ENCODE measurements at places on chromosomes 13 and 19. TPM values are rescaled to one million over a fixed set of nuclear protein-coding genes. Genes with fewer than 3 reads are reported as not detected.
A peak's percentile ranks its signal among the peaks of the same experiment; 100 is the strongest.

The FCAR gene
- not detected for total RNA-seq

The ZNF888 gene
- total RNA-seq, result 3.8 TPM

The HCN2 gene
- 33.2 TPM for total RNA-seq

The PTBP1 gene
- total RNA-seq, result 244 TPM

The RAP2A gene
- total RNA-seq, result 51.2 TPM

GRCh38 chr19:21750586-21751128 is 16.7 kb downstream of the ZNF100 start:
- no peak for DNase-seq

DNA sequence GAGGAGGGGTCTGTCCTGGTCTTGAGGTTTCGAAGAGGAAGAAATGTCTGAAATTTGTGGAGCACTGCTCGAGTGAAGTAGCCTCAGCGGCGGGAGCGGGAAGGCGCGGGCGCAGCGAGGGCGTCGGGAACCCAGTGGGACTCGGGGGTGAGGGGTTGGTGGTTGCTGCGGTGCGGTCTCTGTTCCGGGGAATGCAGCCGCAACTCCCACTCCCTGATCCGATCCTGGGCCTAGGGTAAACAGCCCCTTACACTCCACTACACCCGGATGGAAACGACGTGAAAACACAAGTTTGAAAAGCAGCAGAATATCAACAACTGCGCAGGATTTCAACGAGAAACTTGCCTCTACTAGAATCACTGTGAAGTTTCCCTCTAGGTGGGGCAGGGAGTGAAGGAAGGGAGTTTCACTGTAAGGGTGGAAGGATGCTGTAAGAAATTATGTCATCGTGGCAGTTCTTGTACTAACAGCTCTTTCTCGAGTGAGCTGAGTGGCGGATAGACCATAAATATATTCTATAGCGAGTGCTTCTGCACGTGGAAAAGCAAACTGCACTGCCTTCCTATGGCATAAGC is 2.0 kb upstream of the KLF12 start:
- peak; percentile 51 for DNase-seq

GRCh38 chr19:43765109-43765876 is 10.5 kb upstream of the SMG9 start:
- no peak for DNase-seq

DNA sequence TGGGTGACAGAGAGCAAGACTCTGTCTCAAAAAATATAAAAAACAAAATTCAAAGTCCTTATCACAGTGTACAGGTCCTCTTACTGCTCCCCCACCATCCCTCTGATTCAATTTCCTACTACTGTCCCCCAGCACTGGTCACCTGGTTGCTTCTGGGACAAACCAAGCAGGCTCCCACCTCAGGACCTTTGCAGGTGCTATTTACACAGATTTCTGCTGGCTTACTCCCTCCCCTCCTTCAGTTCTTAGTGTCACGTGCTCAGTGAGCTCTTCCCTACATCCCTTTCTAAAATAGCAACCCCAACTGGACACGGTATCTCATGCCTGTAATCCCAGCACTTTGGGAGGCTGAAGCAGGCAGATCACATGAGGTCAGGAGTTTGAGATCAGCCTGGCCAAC is 6.0 kb downstream of the IRF2BP1 start:
- DNase-seq, result no peak

DNA sequence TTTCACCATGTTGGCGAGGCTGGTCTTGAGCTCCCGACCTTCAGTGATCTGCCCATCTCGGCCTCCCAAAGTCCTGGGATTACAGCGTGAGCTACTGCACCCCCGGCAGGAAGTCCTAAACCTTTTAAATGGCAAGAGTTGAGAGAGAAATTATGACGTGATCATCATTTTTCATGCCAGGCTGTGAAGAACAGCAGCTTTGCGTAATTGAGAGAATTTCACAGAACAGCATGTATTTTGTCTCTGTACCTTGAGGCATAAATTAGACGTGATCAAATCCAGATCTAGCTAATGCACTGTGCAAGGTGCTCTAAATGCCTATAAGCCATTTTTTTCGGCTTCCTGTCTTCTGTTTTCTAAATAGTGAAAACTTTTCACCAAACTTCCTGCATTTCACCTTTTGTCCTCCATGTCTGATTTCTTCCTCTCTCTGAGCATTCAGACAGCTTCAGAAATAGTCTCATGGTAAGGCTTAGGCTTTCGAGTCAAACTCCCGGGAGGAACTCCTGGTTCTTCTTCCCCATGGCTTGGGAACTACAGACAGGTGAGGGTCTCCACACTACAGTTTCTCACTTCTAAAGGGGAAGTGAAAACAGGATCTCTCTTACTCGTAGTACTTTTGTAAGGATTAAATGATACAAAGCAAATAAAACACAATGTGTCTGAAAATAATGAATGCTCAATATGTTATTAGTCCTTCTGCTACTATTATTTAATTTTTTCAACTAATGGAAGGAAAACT is 51.0 kb downstream of the WDFY2 start:
- DNase-seq, result no peak

DNA sequence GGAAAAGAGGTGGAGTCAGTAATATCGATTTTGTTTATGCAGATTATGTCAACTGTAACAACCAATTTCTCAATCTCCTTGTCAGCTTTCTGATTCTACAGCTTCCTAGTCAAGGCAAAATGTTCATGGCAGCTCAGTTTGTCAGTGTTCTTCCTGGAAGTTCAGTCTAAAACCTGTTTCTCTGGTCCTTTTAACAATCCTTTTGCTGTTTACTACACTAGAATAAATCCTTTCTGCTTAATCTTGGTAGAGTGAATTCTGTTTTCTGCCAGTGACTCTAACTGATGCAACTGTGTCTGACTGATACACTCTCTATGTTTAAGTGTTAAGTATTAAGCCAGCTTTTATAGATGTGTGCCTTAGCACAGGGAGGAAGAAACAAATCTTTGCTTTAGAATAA is 516.9 kb upstream of the KLF12 start:
- no peak for DNase-seq

GRCh38 chr19:41694831-41695635 is 7.0 kb upstream of the CEACAM7 start:
- DNase-seq, result no peak

Data from glutamatergic neuron (in vitro differentiated cells).